AG04450 (cell line): ENCODE measurements at places on chromosomes 7 and 10. TPM values are rescaled to one million over a fixed set of nuclear protein-coding genes. Genes with fewer than 3 reads are reported as not detected.

CALU gene
- polyA plus RNA-seq, result 593 and 815 TPM in 2 replicates

ADRB1 gene
- polyA plus RNA-seq, result not detected in 2 replicates

GRCh38 chr10:91163869-91164474 is 56.5 kb upstream of the PCGF5 start:
- peak; percentile 49 for DNase-seq

GRCh38 chr10:91590904-91591796 is 41.7 kb downstream of the PPP1R3C start:
- peak; percentile 81 for DNase-seq

GRCh38 chr7:112189691-112190090 is 16.5 kb downstream of the DOCK4 start:
- no peak for DNase-seq

TMEM139 gene
- polyA plus RNA-seq, result not detected in 2 replicates

DNA sequence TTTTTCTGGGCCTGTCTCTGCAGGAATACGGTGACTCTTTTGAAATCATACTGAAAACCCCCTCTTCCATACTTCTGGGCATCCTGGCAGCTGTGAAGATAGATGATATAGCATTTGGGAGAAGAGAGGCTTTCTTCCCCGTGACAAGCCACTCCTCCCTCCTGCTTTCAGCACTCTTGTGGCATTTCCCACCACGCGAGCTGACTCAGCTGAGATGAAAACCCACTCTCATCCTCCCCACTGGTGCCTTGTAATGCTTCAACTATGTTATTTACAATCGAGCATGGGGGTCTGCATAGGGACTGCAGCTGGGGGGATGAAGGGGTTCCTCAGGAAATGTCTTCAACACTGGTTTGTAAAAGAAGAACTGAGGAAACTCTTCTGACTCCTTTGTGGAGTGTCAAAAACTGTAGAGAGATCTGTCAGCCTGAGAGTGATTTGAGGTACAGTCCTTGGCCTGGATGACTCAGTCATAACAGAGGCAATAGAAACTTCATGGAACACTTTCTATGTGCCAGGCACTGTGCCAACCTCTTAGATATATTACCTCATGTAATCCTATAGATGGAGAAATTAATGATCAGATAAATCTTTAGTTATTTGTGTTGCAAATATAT is 1.7 kb upstream of the TBATA start:
- peak; percentile 1 for DNase-seq
